ENCODE measurements at places on chromosomes 3 and 15.

DNA sequence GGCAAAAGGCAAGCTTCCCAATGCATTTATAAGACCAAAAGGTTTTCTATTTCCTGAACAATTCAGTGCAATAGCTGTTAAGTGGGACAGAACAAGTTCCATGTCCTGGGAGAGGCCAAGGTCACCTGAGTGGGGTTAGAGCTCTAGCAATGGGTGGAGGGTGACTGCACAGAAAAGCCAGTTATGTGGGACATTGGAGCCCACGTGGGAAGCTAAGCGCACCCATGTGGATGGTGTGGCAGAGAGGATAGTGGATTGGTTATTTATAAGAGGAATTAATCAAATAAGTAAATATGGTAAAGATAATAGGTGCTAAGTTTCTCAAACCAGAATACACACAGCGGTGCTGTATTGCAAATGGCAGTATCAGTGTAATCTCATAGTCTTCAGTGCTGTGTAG, 6.3 kb downstream of the NSMCE3 start:
- no peak for DNase-seq

DNA sequence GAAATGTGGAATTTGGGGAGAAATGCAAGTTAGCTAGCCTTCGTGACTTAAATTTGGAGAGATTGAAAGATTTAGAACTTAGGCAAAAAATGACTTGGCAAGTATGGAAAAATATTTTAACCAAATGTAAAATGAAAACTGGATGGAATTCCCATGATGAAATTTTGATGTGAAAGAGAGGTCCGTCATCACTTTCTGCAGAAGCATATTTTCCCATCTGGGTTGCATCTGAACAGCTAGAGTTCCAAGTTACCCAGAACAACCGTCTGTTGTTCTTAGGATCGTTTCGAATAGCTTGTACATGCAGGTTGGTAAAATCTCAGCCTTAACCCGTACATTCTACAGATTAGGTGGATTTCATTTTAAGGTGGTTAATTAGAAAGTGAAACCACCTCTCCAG, 136.3 kb downstream of the GHSR start:
- no peak for DNase-seq

GRCh38 chr15:88241060-88241459, 15.5 kb downstream of the NTRK3 start:
- no peak for DNase-seq

DNA sequence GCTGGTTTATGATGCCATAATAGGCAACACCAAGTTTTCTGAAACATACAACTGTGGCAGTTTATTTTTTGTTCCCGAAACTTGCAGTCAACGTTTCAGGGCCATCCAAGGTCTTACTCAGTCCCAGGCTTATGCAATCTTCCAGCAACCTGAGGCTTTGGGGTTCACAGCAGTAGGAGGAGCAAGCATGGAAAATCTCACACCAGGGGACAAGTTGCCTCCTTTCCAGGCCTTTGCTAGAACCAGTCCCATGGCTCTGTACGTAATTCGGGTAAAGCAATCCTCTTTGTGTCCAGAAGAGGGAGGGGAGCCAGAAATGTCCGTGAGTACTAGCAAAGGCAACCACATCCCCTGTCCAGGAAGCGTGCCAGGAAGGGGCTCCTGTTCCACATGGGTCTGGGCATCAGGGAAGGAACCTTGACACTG, 4.7 kb upstream of the FAM240A start:
- DNase-seq: no peak

- DNase-seq: no peak
These were observed 134.5 kb downstream of the FBN1 start for GRCh38 chr15:48510976-48511375.

- DNase-seq: no peak
These were observed 78.3 kb upstream of the ICE2 start for GRCh38 chr15:60557191-60557618.

- DNase-seq: no peak
These were observed 45.0 kb downstream of the MGLL start for GRCh38 chr3:127777332-127777731.

GRCh38 chr3:71685686-71686085, 39.5 kb downstream of the EIF4E3 start:
- DNase-seq: no peak

GRCh38 chr3:27310688-27311087, 58.5 kb downstream of the NEK10 start:
- DNase-seq: no peak

DNA sequence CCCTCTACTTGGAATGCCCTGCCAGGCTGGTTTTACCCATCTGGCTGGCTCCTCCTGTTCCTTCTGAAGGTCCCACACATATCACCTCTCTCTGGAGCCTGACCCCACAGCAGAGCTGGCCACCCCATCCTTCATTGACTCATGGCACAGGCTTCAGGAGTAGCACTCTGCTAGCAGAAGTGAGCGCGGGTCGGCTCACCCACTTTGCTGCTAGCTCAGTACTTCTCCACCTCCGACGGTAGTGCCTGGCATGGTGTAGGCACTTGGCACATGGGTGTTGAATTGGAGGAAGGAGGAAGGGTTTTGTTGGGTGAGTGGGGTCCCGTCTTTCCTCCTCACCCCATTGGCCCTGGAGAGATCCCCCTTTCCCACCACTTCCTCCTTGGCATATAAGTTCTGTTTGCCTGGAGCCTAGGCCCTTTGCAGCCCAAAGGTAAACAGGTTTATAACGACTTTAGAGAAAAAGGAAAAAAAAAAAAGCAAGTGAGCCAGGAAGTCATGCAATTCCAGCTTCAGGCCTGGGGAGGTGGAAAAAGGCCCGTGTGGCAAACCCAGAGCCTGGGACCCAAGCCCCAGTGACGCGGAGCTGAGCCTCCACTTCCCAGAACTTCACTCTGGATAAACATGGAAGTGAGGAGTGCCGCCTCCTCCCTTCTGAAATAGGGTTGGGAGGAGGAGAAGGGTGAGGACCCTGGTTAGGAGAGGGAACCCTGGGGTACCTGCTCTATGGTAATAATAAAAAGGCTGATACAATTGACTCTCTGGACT, 35.4 kb downstream of the SMAD6 start:
- DNase-seq: no peak

- DNase-seq: no peak
These were observed 116.4 kb downstream of the IL5RA start for GRCh38 chr3:2993736-2994135.

DNA sequence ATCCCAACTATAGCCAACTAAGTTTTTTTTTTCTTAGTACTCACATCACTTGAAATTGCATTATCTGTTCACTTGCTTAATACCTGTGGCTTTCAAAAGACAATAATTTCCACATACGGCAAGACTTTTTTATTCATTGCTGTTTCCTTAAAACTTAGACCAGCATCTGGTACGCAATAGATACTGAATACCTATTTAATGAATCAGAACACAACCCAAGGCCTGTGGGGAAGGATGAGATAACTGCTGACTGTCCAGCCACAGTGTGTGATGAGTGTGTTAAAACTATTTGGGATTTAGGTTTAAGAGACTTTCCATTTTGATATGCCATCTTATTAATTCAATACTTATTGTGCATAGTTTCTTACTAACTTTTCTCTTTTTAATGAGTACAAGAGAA, 988.7 kb downstream of the NTRK3 start:
- no peak for DNase-seq

DNA sequence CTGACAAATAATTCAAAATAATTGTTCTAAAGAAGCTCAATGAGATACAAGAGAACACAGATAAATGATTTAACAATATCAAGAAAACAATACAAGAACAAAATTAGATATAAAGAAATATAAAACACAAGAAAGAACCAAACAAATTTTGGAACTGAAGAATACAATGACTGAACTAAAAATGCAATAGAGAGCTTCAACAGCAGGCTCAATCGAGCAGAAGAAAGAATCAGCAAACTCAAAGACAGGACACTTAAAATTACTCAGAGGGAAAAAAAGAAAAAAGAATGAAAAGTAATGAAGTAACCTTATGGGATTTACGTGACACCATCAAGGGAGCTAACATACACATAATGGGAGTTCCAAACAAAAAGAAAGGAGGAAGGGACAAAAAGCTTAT, 32.1 kb downstream of the CCDC54 start:
- no peak for DNase-seq

DNA sequence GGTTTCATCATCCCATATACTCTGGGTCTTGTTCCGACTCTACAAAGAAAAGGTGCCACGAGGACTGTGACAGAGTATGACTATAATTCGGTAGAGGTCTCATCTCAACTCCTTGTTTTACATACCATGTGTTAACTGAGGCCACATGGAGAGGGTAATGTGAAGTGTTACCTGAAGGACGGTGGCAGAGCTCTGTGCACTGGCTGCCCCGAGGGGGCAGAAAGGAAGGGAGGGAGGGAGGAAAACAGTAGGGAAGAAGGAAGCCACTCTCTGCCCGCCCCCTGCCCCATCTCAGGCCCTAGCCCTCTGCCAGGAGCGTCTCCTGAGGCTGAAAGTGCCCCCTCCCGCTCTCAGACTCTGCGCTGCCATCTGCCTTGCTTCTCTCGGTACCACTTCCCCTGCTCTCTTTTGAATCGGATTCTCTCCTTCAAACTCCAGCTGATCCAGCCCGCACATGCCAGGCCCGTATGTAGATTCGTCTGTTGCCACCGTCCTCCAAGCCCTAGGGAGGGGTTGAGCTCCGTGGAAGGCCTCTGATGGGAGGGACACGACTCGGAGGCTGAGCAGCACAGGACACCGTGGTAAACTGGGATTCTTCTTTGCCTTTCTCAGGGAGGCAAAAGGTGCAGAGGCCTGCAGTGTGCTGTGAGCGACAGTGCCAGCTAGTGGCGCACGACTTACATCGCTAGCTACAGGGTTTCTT, 70.5 kb upstream of the ATP10A start:
- DNase-seq: no peak

DNA sequence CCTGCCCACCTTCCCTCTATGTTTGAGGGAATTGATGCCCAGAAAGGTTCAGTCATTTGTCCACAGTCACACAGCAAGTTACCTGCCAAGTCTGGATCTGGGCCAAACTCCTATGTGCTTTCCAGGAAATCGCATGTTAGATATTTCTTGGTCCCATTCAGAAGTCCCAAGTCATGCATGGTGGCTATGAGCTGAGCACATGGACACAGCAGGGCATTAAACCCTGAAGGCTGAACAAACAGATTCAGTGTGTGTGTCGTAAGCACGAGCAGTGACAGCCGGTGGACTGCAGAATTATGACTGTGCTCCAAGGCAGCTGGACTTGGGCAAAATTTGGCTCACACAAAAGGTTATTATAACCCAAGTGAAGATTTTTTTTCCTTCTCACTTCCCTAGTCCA, 11.4 kb upstream of the SLC6A6 start:
- no peak for DNase-seq

DNA sequence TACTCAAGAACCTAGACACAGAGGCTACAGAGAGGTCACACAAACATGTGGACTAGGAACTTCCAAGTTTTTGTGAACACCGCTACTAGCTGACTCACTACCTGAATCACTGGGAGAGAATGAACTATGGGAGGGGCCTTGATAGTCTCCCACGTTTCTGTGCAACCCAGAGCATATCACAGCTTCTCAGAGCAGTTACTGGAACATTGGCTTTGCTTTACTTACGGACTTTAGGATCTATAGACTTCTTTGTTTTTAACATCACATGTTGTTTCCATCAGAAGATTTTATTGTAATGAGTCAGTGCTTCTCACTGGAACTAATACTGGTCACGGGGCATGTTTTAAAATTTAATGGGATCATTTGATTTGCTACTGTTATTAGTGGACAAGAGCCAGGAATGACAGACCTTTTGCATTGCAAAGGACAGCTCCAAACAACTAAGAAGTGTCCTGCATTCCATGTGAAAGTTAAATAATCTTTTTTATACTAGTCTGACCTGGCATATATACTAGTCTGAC, 35.6 kb downstream of the RTP4 start:
- DNase-seq: no peak

DNA sequence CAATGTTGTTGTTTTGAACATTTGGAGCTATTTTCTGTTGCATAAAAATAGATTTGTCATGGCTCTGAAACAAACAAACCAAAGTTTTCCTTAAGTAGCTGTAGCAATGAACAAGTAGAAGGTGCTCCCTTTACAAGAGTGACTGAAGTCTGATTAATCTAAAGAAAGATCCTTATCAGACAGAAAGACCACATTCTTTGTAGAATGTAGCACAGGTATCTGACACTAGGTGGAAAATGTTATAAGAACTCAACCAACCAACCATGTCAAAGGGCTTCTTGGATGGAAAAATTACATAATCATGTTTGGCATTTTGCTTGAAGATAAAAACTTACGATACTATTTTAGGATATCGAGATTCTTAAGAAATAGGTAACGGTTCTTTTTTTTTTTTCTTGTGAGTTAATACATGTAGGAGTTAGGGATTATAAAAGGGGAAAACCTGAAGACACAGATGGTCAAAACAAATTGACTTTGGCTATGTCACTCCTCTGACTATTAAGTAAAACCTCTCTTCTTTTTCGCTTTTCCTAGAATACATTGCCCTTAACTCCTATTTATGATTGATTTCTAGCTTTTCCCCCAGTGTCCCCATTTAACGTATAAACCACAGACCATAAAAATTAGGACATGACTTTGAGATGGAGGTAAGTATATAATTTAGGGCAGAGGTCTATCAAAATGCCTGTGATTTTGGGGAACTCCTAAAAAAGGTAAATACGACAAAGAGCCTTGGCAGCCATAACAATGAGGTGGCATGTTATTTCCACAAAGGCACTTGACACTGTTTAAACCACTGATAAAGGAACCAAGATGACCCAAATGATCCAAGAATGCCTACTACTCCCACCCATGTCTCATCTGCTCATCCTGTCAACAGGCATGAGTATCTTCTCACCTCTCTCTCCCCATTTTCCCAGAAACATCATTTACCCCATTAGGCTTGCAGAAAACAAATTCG, 72.0 kb downstream of the CCR4 start:
- no peak for DNase-seq

- DNase-seq: no peak
These were observed 550.4 kb upstream of the SGO1 start for GRCh38 chr3:20736287-20736852.

DNA sequence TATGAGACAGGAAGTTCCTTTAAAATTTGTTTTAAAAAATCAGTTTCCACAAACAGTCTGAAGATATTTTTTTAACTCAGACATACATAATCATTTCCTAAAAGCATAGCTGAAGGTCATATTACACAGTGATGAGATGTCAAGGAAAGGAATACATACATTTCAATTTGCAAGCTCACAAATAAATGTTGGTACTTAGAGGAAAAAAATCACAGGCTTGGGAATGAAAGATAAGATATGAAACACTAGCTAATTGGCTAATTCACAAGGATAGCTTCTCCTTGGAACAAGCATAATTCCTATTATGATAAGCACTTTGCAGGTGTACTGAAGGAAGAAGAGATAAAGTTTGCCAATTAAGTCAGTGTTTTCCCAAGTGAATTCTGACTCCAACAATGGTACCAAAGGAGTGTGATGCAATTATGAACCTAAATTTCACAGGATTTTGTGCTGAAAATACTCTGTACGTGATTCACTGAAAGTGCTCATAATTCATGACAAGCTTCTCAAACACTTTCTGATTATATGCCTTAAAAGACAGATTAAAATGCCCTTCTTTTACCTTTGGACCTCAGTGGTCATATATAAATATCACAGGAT, 112.4 kb downstream of the FRMD5 start:
- no peak for DNase-seq

DNA sequence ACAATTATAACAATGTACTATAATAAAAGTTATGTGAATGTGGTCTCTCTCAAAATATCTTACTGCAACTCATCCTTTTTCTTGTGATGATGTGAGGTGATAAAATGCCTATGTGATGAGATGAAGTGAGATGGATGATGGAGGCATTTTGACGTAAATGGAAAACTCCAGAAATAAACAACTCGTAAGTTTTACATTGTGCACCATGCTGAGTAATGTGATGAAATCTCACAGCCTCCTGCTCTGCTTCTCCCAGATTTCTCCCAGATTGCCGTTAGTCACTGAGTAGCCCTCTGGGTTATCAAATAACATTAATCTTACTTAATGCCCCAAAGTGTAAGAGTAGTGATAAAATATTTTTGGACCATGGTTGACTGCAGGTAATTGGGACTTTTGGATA, 64.8 kb upstream of the SLCO2A1 start:
- DNase-seq: no peak

Measured in NCI-H1417 treated with DMSO at 0.1 percent for 48 hours (cell line).